GM12891 (cell line): ENCODE measurements at places on chromosomes 16 and 17.

DNA sequence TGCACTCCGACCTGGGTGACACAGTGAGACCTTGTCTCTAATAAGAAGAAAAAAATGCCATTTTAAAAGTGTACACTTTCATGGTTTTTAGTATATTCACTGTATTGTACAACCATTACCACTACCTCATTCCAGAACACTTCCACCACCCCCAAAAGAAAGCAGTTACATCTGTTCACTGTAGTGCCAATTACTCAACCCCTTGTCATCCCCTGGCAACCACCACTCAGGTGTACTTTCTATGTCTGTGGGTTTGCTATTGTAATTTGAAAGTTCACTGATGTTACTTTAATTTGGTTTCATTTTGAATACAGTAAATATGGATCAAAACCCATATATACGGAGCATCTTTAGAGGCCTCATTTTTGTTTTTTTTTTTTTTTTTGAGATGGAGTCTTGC, 6.1 kb downstream of the ZG16 start:
- DNase-seq = no peak

DNA sequence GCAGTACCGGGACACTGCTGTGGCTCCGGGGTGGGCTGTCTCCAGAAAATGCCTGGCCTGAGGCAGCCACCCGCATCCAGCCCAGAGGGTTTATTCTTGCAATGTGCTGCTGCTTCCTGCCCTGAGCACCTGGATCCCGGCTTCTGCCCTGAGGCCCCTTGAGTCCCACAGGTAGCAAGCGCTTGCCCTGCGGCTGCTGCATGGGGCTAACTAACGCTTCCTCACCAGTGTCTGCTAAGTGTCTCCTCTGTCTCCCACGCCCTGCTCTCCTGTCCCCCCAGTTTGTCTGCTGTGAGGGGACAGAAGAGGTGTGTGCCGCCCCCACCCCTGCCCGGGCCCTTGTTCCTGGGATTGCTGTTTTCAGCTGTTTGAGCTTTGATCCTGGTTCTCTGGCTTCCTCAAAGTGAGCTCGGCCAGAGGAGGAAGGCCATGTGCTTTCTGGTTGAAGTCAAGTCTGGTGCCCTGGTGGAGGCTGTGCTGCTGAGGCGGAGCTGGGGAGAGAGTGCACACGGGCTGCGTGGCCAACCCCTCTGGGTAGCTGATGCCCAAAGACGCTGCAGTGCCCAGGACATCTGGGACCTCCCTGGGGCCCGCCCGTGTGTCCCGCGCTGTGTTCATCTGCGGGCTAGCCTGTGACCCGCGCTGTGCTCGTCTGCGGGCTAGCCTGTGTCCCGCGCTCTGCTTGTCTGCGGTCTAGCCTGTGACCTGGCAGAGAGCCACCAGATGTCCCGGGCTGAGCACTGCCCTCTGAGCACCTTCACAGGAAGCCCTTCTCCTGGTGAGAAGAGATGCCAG, 12.9 kb downstream of the STH start:
- DNase-seq = no peak

DNA sequence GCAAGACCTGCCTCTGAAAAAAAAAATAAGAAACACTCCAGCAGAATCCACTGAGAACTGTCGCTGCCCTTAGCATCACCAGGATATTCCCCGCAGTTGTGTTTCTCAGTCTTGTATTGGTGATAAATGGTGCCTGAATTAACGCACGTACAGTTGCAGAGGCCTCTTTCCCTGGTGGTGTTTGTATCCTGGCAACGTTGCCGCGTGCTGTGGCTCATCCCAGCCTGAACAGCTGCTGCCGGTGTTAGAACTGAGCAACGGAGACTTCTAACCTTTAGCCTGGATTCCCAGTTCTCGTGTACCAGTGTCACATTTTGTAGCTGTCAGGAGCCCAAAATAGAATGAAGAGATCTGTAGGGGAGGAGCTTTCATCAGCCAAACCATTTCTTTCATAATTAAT, 4.8 kb downstream of the MLYCD start:
- DNase-seq = no peak

DNA sequence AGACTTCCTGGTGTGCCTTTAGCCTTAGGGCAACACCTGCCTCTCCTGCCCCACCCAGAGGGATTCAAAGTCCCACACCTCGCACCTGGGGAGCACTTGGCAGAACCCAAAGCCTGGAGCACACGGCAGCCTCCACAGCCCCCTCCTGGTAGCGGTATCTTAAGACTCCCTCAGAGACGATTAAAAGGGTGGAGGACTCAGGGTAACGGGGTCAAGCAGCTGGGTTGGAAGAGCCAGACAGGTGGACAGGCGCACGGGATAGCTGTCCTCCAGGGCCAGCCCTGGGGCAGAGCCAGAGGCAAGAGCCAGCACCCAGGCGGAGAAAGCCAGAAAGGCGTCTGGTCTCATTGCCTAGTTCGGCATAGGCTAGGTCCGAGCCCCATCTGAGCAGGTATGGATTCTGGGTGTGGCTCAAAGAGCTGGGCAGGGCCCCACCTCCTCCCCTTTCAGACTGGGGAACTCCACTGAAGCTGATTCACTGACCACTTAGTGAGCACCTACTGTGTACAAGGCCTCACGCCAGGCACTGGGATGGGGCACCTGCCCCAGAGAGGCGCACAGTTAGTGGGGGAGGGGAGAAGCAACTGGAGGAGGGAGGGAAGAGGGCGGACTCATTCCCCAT, 55.0 kb upstream of the MEAK7 start:
- DNase-seq = no peak

- DNase-seq = no peak
These were observed 49.2 kb downstream of the NXPH3 start for GRCh38 chr17:49624896-49625295.

- DNase-seq = no peak
These were observed 5.5 kb upstream of the SREBF1 start for GRCh38 chr17:17842111-17842876.

GRCh38 chr17:15999974-16000827, 577 bp downstream of the TTC19 start:
- no peak for DNase-seq

- no peak for DNase-seq
These were observed 663 bp upstream of the GINS2 start for GRCh38 chr16:85689285-85689949.

DNA sequence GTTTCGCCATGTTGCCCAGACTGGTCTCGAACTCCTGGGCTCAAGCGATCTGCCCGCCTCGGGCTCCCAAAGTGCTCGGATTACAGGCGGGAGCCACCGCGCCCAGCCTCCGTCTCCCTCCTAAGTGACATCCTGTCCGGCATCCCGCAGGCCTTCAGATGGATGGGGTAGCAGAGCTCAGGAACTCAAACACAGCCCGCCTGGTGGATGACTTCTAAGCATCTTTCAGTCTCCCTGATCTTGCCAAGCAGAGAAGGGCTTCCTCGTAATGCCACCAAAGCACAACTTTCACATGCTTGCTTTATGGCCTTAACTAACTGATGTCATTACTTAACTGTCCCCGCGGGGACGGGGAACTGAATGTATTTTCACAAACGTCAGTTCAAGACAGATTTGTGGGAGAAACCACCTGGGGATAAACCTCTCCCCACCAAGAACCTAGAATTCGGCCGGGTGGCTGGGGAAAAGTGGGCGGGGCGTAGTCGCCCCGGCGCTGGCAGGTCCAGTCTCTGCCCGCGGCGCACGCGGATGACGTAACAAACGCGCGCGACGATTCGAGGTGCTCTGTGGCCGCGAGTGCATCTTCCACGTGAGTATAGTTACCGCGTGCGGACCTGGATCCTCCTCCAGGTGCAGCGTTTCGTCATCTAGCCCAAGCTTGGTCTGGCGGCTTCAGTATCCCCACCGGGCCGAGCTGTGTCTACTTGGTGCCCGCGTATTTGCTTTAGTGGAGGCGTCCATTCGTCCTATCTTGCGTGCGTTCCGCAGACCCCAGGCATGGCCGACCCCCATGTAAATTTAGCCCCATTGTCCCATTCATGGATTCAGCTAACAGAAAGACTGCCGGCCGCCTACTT, at the start of gene PFAS:
PFAS (plus strand) TSS at position 539 of the 857 bp plus-strand sequence. CDS start 4,649 bp downstream, outside the sequence.
- DNase-seq = peak; percentile 83

DNA sequence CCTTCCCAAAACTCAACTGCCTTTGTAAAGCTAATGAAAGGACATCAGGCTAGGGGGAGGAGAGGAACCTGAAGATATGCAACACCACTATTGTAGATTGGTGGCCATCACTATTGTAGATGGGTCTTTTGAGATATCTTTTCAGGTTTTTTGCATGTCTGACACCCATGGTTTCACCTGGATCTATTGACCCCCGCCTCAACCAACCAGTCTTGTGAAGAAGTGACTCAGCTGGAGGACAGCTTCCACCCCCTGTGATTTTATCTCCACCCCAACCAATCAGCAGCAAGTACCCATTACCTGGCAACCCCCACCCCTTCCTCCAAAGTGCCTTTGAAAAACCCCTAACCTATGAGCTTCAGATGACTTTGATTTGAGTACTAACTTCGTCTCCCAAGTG, 382.6 kb upstream of the GOT2 start:
- no peak for DNase-seq

DNA sequence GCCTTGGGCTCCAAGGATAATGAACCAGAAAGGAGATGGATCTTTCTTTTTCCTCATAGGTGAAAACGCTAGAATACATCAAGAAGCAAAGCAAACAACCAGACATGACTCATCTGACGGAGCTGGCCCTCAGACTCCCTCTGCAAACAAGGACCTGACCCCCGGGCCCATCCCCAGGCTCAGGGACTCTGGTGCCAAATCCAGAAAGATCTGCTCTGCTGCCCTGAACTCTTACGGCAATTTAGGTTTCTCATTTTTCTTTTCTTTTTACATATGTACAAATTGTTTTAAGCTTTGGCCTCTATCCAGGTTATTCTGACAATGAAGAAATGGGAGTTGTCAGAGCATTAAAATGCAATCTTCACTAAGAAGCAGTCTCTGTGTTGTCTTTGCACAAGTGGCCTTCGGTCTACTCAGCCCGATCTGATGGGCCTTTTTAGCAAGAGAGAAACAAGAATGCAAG, 17.7 kb downstream of the KNOP1 start:
- DNase-seq = no peak

- DNase-seq = no peak
These were observed 1.1 kb downstream of the GPS2 start for GRCh38 chr17:7313890-7314718.

DNA sequence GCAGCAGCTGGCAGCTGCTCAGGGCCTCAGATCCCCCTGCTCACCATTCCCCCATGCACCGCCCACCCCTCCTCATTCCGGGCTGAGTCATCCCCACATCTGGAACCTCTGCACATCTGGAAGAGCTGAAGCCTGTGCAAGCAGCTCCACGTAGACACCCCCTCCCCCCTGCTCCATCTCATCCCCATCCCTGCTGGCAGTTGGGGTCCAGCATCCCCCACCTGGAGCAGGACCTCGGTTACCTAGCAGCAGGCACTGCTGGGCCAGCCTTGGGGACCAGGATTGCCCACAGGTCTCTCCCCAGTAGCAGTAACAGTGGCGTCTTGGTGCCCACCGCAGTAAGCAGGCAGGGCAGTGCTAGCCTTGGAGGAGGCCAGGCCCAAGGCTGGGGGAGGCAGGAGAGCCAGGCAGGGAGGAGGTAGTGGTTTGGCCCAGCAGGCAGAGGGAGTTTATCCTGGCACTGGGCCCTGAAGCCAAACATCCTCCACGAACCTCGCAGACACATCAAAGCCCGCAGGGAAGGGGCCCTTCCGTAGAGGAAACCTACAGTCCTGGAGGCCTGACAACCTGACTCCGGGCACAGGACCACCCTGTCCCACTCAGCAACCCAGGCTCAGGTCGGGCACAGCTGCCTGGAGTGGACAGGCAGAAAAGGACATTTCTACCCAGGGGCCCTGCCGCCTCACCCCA, 7.7 kb upstream of the TMEM92 start:
- DNase-seq = no peak

DNA sequence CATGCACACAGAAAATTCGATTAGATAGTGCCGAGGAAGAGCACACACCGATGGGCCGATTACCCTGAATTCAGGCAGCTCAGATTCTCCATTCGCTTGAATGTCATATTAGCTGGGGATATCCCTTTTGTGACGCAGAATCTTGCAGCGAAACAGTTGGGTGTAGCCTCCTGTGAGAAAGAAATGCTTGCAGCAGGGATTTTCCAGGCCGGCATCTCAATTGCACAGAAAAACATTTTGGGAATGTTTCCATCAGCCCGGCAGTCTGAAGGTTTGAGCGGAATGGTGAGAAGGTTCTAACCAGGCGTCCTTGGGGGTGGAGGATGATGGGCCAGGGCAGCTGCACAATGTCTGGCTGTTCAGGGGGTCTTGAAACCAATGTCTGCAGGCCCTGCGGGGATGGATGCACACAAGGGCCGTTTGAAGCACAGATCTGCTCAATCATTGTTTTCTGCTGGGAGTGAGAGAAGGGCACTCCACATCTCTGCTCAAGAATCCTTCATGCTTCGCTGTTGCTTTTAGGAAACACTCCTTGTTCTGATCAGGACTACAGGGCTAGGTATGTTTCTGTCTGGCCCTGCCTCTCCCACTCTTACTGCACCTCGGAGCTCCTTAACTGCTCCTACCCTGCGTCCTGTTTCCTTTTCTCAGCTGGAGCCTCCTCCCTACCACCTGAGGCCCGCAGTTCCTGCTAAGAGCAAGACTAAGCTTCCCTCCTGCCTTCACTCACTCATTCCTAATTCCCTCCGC, 94.6 kb downstream of the CMIP start:
- DNase-seq = no peak
